Neural crest cell (in vitro differentiated cells): ENCODE measurements at places on chromosomes 12 and 14.

GRCh38 chr14:71514941-71515919 lies 417.0 kb upstream of the RGS6 start:
- DNase-seq, result no peak

DNA sequence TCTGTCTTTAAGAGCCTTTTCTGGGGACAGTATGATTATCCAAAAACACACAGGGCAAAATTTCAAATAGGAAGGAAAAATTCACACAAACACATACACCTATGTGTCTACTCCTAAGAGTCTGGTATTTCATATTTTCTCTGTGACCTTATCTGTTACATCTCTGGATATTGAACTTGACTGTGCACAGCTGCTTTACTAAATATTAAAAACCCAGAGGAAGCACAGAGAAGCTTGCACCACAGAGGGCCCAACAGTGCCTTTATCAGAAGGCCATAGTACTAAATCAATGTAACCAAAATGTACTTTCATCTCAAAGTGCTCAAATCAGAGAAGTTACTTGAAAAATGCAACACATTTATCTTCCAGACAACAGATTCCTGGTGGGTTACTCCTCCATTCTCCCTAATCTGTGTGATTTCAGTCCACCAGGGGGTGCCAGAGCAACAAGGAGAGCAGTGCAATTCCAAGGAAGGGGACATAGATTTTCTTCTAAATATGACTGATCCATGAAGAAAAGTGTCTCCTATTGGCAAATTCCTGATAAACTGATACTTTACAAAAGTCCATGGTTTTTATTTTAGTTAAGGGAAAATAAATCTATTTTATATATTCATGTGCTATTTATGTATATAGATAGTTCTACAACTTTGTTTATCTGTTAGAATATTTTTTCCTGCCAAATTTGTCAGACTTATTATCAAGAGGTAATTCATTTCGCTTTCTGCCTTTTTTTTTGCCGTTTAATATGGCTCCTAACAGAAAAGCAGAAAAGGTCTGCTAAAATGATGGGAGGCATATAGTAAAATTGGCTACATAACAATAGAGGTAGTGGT lies 617.6 kb downstream of the LRFN5 start:
- DNase-seq, result peak; percentile 86

DNA sequence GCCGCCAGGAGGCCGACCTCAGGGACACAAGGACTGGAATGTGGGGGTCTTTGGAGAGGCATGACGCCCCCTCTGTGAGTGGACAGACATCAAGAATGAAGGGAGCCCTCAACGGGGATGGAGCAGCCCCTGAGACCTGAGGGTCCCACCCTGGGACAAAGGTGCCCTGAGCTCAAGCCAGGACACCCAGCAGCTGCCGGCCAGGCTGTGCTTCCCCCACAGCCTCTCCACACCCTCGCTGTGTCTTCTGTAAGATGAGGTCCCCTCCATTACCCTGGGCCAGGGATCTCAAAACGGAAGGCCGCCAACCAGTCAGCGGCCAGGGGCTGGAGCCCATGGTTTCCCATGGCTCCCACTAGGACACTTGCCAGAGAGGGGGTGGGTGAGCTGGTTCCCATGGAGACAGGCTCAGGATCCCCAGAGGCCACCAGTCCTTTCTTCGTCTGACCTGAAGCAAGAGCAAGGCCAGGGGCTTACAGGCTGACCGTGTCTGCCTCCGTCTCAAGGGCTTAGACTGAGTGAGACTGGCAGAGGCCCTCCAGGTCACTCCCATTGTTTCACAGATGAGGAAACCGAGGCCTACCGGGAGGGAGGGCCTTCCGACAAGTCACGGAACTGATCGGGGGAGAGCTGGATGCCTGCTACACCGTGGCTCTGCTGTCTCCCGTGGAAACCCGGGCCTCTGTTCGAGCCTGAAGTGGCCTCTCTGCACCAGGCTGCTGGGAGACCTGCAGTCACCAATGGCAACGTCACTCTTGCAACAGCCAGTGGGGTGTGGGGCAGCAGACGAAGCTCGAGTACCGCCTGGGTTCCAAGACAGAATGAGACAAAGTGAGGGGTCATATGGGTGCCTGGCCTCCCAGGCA lies 91.7 kb upstream of the DIO3 start:
- no peak for DNase-seq

- no peak for DNase-seq
Measured at GRCh38 chr14:62234849-62235248, 472.6 kb downstream of the SNAPC1 start.

DNA sequence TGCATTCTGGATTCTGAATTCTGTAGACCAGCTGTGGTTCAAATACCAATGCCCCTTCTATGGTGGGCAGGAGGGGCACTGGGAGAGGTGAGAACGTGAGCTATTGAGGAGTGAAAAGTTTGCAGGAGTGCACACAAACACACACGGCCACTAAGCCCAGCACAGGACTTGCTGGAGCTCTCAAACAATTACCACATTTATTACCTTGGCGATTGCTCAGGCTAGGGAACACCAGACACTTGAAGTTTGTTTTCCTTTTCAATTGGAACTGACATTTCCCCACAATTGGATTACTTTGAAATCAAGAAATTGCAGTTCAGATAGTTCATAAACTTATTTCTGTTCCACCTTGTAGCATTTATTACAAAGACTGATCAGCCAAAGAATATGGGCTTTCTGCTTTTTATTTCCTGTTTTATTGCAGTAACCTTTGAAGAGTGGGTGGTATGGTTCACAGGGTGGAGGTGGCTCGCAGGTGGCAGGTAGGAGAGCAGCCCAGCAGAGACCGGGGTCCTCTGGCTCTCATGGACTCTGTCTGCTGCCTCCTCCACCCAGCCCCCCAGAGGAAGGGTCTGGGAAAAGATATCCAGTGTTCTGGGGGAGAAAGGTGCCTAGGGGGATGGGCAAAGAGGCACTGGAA lies 429.8 kb upstream of the CCDC196 start:
- DNase-seq, result no peak

DNA sequence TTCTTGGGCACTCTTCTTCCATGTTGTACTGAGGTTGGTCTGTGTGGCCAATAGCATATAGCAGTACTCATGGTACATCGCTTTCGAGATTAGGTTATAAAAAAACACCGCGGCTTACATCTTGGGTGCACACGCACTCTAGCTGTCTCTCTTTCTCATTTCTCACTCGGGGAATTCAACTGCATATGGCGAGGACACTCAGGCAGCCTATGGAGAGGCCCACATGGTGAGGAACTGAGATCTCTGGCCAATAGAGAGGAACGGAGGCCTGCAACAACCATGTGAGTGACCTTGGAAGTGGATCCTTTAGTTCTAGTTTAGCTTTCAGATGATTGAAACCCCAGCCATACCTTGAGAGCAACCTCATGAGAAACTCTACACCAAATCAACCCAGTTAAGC lies 45.6 kb downstream of the USP15 start:
- no peak for DNase-seq

DNA sequence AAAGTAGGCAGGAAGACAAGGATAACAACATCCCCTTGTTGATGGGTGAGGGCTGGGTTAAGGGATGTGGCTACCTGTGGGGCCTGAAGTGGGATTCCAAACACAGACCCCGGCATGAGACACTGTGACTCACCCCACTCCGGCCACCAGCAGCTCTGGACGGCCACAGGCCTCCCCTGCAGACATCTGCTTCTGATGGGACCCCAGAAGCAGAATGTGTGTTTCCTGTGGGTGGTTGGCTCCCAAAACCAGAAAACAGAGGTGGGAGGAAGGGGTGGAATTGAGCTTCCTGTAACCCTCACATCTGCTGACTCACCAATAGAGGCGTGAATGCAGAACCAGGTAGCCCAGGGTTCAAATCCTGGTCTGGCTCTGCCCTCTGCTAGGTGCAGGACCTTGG lies 216.6 kb upstream of the PWP1 start:
- no peak for DNase-seq

DNA sequence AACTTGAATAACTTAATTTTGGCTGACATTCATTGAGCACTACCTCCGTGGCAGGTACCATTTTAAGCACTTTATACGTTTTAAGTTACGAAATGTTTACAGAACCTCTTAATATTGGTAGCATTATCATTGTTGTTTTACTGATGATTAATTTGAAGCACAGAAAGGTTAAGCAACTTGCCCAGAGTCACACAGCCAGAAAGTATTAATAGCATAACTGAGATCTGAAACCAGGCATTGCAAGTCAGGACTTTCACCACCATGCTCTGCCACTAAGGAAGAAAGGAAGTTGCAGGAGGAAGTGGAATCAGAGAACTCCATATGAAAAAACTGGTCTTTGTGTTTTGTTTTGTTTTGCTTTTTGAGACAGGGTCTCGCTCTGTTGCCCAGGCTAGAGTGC lies 28.2 kb upstream of the BCAT1 start:
- no peak for DNase-seq

DNA sequence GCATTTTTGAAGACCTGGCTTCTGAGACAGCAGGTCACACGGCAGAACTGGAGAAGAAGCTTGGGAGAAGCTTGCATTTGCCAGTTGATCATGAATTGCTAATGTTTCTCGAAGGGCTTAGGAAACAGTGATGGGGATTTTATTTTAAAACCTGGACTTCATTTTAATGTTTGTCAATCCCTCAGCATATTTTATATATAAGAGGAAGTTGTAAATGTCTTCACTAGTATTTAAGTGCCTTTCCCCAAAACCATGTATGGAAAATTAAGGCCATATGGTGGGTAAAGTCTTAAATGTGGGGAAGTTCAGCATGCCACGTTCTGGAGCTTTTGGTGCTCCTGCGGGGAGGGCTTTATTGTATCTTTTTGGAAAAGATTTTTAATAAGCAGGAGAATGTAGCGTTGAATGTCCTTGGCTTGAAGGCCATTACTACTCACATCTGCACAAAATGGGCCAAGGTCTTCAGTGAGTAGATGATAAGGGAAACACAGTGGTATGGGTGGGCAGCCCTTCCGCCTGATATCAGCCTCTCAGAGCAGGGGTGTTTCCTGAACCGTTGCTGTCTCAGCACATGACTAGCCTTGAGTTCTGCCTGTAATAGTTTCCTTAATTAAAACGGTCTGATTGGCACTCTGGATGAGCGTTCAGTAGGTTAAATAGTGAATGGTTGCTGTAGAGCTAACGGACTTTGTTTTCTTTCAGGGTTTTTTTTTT lies 511.4 kb downstream of the PCNX1 start:
- DNase-seq, result no peak
